Stimulated activated CD4-positive, alpha-beta T cell treated with anti-CD3 and anti-CD28 coated beads, Interleukin-1b, Interleukin-23, amount 100 ng/mL, for 4 hours (primary cell): ENCODE measurements at places on chromosomes 2 and 18.

DNA sequence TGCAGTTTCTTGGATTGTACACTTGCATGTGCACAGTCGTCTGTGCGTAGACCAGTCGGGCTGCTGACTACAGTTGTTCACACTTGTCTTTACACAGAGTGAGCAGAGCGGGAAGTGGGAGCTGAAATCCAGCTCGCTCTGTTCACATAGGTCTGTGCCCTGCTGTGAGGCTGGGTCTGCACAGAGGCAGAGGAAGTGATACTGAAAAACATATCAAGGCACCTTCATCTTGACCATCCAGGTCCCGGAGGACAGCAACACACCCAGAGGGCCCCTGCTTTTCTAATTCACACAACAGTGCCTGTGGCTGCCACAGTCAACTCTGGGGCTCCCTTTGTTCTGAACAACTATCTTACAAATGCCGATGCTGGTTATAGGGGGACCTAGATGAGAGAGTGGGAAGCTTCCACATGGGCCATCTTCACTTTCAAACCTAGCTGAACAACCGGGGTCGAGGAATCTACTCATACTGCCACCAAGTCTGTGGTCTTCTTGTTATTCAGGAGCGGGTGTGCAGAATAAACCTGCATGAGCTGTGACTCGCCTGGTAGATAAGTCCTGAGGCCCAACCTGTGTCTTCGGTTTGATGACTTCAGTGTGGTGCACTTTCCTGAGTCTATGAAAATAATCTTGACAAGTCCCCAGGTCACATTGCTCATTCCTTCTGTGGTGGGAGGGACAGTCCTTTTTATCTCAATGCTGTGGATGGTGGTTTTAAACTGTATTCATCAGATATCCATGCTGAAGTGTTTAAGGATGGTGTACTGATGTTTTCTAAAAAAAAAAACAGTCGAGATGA lies 3.5 kb upstream of the ADNP2 start:
- DNase-seq: no peak

GRCh38 chr18:59650266-59650820 lies 46.9 kb downstream of the CCBE1 start:
- DNase-seq: no peak

DNA sequence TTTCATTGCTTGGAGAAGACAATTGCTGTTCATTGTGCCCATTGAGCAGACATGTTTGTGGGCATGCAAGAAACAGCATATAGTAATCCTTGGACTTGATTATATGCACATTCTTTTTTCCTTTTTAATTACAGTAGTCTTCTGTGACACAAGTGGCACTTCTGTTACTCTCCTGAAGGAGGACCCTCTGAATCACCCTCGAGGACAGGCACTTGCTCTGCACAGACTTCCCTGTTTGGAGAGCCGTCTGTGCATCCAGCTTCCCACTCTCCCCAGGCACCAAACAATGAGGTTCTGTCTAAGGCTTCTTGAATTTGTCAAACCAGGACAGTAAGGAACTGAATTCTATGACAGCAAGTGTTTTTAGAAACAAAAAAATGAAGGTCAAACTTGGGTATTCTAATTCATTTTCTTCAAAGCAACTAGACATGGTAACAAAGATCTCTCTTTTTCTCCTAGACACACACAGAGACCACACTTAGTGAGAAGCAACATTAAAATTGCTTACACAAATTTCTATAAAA lies 844.6 kb upstream of the ID2 start:
- DNase-seq: no peak

- DNase-seq: no peak
Observed at GRCh38 chr2:191319186-191319585, 74.0 kb downstream of the MYO1B start.

DNA sequence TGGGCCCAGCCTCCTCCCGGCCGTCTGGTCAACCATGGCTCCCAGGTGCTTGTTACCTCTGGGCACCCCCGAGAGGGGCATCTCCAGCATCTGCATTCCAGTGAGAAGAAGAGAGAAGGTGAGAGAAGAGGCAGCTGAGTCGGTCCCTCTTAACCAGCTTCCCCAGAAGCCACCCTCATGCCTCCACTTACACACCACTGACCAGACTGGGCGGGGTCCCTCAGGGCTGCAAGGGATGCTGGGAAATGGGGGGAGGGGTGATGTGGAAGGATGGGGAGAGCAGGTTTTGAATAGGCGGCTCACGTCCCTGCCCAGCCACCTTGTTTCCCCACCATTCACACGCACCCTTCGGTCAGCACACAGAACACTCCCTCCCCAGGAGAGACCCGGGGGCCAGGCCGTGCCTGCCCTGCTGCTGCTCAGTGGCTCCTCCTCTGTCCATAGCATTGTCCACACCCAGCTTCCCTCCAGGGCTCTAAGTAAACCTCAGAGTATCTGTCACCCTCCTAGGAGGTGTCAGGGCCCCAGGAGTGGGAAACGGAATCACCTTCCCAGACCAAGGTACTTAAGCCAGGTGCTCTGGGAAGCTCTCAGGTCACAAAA lies 34.7 kb downstream of the GBX2 start:
- no peak for DNase-seq

DNA sequence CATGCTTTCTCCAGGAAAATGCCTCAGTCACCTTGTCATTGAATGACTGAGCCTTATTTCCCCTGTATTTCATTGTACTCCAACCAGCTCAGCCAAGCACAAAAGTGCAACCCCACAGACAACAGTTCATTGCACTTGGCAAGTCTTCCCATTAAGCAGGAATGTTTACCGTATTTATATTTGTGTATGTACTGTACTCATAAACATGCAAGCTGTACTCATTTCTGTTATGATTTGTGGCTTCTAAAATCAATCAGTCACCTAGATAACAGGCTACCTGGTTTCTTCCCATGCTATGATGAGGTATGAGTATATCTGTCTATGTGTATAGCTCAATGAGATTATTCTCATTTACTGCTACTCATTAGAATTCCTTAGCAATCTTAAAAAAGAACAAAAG lies 505.5 kb upstream of the FAM98A start:
- no peak for DNase-seq

DNA sequence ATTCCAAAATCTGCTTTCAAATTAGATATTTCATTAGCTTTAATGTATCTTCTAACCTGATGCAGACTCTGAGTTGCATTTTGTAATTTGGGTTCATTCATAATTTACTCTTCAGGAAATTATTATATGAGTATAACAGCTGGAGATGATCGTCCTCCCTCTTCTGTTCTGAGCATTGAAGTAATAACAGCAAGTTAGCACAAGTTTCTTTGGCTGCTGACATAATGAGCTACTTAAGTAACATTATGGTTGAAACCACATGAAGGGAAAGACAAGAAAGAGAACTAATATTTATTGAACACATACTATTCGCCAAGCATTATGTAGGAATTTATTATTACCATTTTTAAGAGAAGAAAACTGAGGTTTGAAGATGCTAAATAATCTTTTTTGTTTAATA lies 75.1 kb downstream of the CPO start:
- no peak for DNase-seq

DNA sequence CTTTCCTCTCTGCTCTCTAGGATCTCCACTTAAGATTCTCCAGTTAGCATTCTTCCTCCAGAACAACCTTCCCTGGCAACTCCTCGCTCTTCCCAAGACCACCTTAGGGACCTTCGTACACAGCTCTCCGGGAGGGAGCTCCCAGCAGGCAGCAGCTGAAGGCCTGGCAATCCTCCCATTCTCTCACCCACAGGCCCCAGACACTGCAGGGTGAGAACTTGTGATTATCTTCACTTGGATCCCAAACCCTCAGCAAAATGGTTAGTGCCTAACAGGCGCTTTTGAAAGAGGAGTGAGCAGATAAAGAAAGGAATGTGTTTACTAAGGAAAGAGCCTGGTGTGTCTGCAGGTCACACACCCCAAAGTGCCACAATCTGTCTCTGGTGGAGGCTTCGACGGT lies 83.8 kb upstream of the SNTG2 start:
- no peak for DNase-seq
